ENCODE measurements at places on chromosomes 7 and 10.

DNA sequence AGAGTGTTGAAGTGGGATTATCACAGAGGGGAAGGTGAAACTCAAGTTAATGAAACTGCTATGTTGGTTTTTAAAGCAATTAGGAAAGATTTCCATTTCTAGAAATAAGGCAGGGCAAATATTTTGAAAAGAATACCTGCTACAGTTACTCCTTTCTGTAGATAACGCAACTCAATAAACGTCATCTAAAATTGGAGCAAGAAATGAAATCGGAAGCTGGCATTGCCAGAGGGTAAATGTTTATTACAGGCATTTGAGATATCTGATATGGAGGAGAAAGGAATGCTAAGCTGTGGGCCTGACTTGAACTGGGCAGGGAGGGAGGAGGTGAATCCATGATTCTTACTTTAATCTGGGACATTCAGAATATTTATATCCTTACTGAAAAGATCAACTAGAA lies 217.0 kb upstream of the ADARB2 start:
- no peak for DNase-seq

- DNase-seq, result no peak
These were observed 348.2 kb downstream of the SDK1 start for GRCh38 chr7:3649250-3649649.

GRCh38 chr10:100730725-100731406 lies 14.5 kb upstream of the PAX2 start:
- DNase-seq, result peak; percentile 36

GRCh38 chr10:110304394-110304779 lies 333 bp downstream of the SMNDC1 start:
- DNase-seq, result no peak

DNA sequence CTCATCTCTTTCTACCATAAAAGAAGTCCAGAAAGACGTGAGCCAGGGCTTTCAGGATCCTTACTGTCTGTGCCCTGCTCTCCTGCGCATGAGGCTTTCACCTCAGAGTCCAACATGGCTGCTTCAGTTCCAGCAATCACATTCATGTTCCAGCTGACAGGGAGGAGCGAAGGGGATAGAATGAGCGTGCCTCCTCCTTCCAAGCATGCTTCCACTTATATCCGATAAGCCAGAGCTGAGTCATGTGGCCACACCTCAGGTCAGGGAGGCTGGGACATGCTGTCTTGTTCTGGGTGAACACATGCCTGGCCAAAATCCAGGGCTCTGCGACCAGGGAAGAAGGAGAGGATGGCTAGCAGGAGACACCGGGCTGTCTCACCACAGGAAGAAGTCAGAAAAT lies 248.2 kb downstream of the SKAP2 start:
- no peak for DNase-seq

- DNase-seq, result no peak
These were observed 27.3 kb downstream of the RALA start for GRCh38 chr7:39650676-39651075.

Data from CMK (cell line).